ENCODE measurements at places on chromosomes 6 and 20. TPM values are rescaled to one million over a fixed set of nuclear protein-coding genes. Genes with fewer than 3 reads are reported as not detected.

- H3K27ac ChIP-seq = no peak overlapping the region
- no peak overlapping the region for H3K4me3 ChIP-seq
- no peaks in the 10 kb centered on the region for H3K4me1 ChIP-seq
- H3K27me3 ChIP-seq = no peaks in the 10 kb centered on the region
These were observed 176.2 kb upstream of the AHI1 start for GRCh38 chr6:135673501-135674309.

- peaks cover 5% of the 10 kb centered on the region for H3K4me1 ChIP-seq
- H3K27me3 ChIP-seq = peaks cover 63% of the 10 kb centered on the region
- H3K4me3 ChIP-seq = no peak overlapping the region
- no peak overlapping the region for H3K27ac ChIP-seq
- H3K36me3 ChIP-seq = no peaks in the 10 kb centered on the region
These were observed 161.4 kb downstream of the TBXT start for GRCh38 chr6:166005944-166006899.

- H3K27me3 ChIP-seq = peaks cover 7% of the 10 kb centered on the region
- DNase-seq = no peak
- H3K4me1 ChIP-seq = peaks cover 54% of the 10 kb centered on the region
- no peak overlapping the region for H3K27ac ChIP-seq
- peak overlapping the region; percentile 28 for H3K4me3 ChIP-seq
These were observed 2.0 kb downstream of the CTNNBL1 start for GRCh38 chr20:37695684-37696342.

- H3K36me3 ChIP-seq = peaks cover 6% of the 10 kb centered on the region
- H3K4me3 ChIP-seq = peak overlapping the region; percentile 75
- DNase-seq = no peak
- H3K27ac ChIP-seq = peak overlapping the region; percentile 96
- H3K4me1 ChIP-seq = peaks cover 80% of the 10 kb centered on the region
These were observed 21.5 kb downstream of the TXLNB start for GRCh38 chr6:139270249-139270648.

DNA sequence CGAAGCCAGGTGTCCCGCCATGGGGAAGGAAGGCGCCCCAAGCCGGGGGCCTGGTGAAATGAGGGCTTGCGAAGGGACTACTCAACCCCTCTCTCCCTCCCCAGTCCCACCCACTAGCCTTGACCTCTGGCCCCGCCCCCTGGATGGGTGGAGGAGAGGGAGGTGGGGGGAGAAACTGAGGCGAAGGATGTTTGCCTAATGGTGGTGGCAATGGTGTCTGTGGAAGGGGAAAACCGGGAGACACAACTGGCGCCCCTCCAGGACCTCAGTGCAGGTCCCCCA, at the start of gene POU5F1:
Gene POU5F1, minus strand, starts transcription at position 83 of the 282 bp plus-strand sequence. Its CDS starts 62 bp downstream, at position 21.
- H3K4me1 ChIP-seq = peaks cover 3% of the 10 kb centered on the region
- no peak within 1 kb of the TSS for H3K4me3 ChIP-seq

DNA sequence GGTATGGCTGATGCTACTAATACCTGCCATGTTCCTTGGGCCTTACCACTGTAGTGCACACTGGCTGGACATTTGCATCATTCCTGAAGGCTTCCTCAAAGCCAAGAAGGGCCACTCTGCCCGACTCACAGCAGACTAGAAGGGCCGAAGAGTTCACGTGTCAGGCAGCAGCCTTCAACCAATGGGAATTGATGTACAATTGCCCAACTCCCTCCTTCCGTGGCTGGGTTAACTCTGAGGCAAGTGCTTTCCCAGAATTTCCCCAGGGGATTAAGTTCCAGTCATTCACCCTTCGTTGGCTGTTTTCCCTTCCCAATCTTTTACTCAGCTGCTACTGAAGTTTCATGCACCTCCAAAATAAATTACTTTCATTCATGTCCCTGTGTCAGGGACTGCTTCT, 29.8 kb downstream of the PSMB9 start:
- H3K4me1 ChIP-seq = peaks cover 27% of the 10 kb centered on the region
- H3K27me3 ChIP-seq = peaks cover 4% of the 10 kb centered on the region
- no peaks in the 10 kb centered on the region for H3K36me3 ChIP-seq
- no peak overlapping the region for H3K27ac ChIP-seq

- no peaks in the 10 kb centered on the region for H3K27me3 ChIP-seq
- DNase-seq = no peak
- H3K27ac ChIP-seq = no peak overlapping the region
These were observed 74.2 kb downstream of the KCNQ5 start for GRCh38 chr6:72696055-72696454.

GRCh38 chr20:63468421-63468820, 4.0 kb downstream of the KCNQ2 start:
- H3K27ac ChIP-seq = no peak overlapping the region
- no peak overlapping the region for H3K4me3 ChIP-seq
- H3K27me3 ChIP-seq = peaks cover 33% of the 10 kb centered on the region
- no peaks in the 10 kb centered on the region for H3K36me3 ChIP-seq
- no peak for DNase-seq
- H3K4me1 ChIP-seq = no peaks in the 10 kb centered on the region

DNA sequence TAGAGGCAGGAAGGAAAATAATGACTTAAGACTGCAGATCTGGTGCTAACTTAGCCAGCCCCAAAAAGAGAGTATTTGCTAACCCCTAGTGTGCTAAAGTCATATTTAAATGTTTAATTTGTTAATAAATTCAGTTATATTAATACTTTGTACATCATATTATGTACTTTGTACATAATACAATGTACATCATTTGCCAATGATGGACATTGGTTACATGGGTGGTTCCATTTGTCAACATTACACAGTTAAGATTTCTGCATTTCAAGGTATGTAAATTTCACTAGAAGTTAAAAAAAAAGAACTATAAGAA, 63.9 kb upstream of the PIM1 start:
- no peak overlapping the region for H3K4me3 ChIP-seq
- no peaks in the 10 kb centered on the region for H3K27me3 ChIP-seq
- H3K36me3 ChIP-seq = no peaks in the 10 kb centered on the region
- peaks cover 33% of the 10 kb centered on the region for H3K4me1 ChIP-seq

DNA sequence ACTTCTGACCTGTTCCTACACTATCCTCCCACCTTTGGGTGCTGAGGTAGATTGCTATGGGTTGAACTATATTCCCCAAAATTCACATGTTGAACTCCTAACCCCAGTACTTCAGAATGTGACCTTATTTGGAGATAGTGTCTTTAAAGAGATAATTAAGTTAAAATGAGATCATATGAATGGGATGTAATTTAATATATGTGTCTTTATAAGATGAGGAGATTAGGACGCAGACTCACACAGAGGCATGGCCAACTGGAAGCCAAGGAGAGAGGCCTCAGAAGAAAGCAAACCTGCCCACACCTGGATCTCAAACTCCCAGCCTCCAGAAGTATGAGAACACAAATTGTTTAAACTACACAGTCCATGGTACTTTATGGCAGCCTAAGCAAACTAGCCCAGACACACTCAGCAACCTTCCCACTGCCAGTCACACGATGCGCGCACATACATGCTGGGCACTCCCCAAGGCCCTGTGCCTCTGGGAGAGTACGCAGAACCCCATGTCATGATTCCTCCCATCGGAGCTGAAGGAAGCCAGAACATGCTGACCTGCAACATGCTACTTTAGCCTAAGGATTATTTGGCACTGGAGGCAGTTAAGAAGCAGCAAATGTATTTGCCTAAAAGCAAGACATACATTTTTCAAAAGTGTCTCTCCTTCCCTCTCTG, 8.9 kb upstream of the SLC22A1 start:
- no peaks in the 10 kb centered on the region for H3K27me3 ChIP-seq
- H3K4me1 ChIP-seq = no peaks in the 10 kb centered on the region
- H3K36me3 ChIP-seq = peaks cover 16% of the 10 kb centered on the region
- H3K27ac ChIP-seq = no peak overlapping the region
- DNase-seq = no peak
- H3K4me3 ChIP-seq = no peak overlapping the region

DNA sequence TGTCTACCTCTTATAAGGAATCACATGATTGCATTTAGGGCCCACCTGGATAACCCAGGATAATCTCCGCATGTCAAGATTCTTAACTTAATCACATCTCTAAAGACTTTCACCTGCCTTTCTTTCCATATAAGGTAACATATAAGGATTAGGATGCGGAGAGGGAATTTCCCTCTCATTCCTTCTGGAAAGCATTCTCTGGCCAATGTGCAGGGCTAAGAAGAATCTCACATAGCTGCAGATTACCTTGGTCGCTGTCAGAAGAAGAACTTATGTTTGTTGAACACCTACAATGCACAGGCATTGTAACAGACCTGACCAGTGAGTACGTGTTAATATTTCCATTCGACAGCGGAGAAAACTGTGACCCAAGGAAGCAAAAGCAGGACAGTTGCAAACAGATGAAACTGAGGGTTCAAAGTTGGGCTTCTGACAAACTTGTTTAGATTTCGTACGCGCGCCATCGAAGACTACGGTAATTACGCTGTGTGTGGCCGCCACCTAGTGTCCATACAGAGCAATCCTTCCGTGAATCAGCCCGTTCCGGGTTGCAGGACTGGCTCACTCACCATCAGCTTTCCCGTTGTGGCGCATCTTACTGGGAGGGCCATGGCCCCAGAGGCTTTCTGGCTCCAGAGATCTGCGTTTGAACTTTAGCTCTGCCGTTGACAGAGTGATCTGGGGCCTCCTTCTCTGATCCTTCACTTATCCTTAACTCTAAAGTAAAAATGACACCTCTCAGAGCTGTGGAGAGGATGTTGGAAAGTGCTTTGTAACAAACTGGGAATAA, 9.5 kb downstream of the C20orf202 start:
- DNase-seq = peak; percentile 22
- no peak overlapping the region for H3K27ac ChIP-seq
- H3K27me3 ChIP-seq = peaks cover 46% of the 10 kb centered on the region
- H3K4me1 ChIP-seq = peaks cover 7% of the 10 kb centered on the region
- H3K36me3 ChIP-seq = no peaks in the 10 kb centered on the region

Gene PACSIN1
- 0.20 TPM for total RNA-seq

Gene TFAP2C
- total RNA-seq = not detected

Gene RIMS4
- not detected for total RNA-seq

Gene TP53TG5
- total RNA-seq = not detected

Gene CENPQ
- 7.1 TPM for total RNA-seq

Gene DLL1
- total RNA-seq = 0.53 TPM

Gene DUSP15
- total RNA-seq = 26.9 TPM

Data from activated B cell treated with CpG ODN at 0.5 μM for 24 hours (primary cell).